Fibroblast of skin of right quadriceps (primary cell): ENCODE measurements at places on chromosomes 2 and 18.

DNA sequence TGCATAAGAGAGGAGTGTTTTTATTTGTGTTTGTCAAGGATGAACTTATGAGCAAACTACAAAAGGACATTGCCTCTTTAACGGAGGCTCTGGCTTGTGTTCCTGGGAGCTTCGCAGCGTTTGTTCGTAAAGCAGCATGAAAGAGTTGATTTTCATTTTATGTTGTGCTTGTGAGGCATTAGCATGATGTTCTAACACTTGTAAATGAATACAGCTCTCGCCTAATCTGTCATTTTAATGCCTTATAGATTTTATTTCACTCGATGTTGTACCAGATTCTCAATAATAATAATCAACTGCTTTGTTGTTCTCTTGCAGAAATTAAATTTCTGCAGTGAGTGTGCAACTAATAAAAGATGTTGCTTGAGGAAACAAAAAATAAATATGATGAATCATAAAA, 687.3 kb upstream of the FANCL start:
- no peak for DNase-seq

- no peak for DNase-seq
These were observed 79.6 kb downstream of the LBH start for GRCh38 chr2:30310955-30311354.

GRCh38 chr2:127413782-127414637, 4.2 kb upstream of the PROC start:
- DNase-seq, result peak; percentile 83

GRCh38 chr2:120308038-120308910, 37.7 kb upstream of the INHBB start:
- DNase-seq, result no peak

DNA sequence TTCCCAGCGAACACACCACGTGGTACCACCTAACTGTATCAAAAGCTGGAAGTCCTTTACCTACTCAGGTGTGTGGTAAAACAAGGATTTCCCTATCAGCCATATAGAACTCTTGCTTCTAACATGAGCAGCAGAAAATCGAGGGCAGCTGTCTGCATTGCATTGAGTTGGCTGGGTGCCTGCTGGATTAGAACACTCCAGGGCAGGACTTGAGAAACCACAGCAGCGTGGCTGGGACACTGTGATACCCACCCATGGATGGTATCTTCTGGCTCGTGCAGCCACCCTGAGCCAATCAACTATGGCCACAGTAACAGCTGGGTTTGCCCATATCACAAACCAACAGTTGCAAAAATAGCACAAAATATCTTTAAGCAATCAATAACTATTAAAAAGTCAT, 188.3 kb downstream of the FBXO15 start:
- DNase-seq, result no peak

DNA sequence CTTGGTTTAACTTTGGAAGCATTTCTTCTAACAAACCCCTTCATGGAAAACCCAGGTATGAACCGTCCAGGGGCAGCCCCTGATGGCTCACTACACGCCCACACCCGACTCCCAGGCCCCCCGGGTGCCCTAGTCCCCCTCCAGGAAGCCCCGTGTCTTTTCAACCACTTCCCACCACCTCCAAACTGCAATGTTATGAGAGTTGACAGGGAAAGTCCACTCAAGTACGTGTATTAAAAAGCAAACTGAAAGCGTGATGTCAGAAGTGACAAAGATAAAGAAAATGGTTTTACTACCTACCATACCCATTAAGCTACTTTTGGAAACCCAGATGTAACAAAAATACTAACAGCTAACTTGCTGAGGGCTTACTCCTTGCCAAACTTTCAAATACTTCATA, 51.5 kb downstream of the L3MBTL4 start:
- no peak for DNase-seq

- DNase-seq, result no peak
These were observed 58.6 kb upstream of the NYAP2 start for GRCh38 chr2:225340923-225341322.
